NCI-H1694 (cell line): ENCODE measurements at places on chromosomes 12 and 14.

DNA sequence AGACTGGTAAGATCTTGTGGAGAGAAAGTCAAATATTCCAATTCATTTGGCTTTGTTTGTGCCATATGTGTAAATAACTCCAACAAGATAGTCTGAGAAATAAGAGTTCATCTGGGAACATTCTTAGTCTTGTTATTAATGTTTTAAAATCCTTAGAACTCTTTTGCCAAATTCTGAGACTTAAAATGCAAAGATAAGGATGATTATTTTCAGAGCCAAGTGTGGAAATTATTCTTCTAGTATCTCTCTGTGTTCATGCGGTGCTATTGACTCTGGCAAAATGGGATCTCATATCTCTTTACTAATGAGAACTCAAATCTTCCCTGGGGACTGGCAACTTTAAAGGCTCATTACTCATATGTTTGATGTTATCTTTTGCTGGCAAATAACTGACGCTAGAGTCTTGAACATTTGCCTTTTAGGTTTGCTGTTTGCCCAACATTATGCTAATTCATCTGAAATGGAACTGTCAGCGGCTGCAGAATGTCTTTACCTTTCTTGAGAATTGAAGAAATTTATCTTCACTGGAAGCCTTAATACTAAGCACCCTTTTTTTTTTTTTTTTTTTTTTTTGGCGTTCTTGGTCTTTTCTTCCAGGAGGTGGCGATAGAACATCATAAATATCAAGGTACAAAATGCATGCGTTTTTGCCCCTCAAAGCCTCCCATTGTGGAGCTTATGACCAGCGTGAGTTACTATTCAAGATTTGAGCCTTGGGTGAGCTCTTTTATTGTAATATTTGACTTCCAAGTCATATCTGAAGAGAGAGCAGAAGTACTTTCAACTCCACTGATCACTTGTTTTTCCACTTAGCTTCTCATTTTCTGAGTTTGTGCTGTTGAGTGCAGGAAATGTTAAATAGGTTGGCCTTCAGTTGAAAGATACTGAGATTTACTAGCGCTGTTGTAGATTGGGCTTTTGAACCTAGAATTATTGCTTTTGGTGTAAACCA lies 86.5 kb downstream of the CAND1 start:
- DNase-seq = peak; percentile 67

DNA sequence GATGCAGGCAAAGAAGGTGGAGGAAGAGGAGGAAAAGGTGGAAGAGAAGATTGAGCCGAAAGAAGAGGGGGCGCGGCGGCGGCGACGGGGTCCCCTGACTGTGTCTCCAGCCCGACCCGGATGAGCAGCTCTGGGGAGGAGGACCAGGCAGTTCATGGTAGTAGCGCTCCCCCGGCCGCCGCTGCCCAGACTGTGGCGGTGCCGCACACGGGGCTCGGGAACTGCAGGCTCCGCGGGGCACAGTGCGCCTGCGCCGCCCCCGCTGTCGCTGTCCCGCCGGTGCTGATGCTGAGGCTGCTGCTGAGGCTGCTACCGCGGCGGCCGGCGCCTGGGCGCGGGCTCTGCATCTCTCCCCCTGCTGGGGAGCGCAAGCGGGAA lies at the start of gene KCNH5:
Gene KCNH5 (minus strand): TSS at position 225 of the 378 bp plus-strand sequence. CDS start 272 bp downstream, outside the sequence.
- DNase-seq = peak; percentile 21

- no peak for DNase-seq
Observed at GRCh38 chr14:67764496-67764895, 51.9 kb downstream of the ZFYVE26 start.

DNA sequence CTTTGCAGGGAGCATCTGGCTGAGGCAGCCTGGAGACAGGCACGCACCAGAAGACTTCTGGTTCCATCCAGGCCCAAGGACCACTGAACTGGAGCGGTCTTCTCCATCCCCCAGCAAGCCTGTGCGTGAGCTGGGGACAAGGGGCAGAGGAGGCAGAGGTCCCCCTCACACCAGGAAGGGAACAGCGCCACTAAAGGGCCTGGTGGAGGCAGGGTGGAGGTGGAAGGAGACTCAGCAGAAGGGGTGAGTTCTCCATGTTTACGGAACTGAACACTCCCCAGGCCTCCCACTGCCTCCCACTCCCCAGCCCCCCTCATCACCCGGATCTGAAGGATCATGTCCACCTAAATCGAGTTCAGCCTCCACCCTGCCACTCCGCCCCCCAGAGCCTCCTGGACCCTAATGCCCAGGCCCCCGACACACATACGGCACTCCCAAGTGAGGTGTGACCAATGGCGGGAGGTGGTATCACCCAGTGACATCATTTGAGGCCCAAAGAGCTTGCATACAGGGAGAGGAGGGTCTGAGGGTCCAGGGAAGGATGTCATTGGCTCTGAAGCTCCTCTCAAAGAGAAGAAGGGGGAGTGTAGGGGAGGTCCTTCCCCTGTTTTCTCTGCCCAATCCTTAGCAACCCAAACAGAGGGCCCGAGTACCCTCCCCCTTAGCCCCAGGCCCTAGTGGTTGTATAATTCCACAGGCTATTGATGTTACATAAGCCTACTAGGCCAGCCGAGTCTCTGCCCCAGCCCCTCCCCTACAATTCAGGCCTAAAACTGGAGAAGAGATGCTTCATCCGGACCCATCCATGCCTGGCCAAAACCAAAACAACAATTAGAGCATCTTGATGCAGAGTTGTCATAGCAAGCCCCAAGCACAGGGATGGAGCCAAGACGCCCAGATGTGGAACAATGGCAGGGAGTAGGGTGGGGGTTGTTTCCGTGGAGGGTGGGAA lies 1.0 kb downstream of the FAIM2 start:
- no peak for DNase-seq

GRCh38 chr12:118135788-118136558 lies at the start of gene PEBP1:
TSS of gene PEBP1 (plus strand) at chr12:118136124. CDS start at chr12:118136210, 86 bp downstream.
- DNase-seq = peak; percentile 68

- DNase-seq = no peak
Observed at GRCh38 chr14:104871145-104871655, 6.1 kb downstream of the CEP170B start.

DNA sequence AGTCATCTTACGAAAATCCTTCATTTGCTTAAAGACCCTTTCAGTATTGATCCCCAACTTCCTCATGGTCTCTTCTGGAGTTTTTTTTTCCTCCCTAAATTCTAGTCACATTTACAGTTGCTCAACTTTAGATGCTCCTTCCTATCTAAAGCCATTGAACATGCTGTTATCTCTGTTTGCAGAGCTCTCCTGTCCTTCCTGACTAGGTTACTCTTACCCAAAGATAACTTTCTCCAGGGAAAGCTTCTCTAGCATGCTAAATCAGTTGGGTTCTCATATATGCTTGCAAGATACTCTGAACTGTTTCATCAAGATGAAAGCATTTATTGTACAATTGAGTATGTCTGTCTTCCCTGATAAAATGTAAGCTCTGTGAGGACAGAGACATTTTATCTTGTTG lies 1.8 kb upstream of the RAB21 start:
- no peak for DNase-seq

DNA sequence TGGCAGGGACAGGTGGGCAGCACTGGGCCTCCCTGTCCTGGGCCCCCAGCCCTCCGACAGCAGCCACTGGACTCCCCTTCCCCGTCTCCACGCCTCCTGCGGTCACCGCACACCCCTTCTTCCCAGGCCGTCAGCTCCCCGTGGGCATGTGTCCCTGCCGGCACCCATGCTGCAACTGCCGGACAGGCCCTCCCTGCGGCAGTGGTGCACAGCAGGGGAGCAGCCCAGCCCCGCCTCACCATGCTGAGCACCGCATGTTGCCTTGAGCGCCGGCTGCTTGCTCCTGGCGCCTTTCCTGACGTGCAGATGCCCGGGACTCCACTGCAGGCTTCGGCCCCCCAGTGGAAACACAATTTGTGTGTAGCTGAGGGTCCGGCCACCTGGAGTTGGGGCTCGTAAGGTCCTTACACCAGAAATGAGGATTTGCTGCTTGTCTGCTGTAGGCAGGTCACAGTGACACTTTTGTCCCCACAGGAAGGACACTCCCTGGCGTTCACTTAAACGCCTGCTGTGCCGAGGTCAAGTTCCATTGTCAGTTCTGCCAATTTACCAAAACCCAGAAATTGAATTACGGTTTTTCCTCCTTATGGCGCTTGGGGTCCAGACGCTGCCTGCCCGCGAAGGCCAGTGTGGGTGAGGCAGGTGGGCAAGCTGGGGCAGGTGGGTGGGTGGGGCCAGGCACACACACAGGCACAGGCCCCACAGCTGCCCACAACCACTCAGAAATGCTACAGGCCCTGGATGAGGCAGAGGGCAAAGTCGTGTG lies 28.2 kb upstream of the MMP17 start:
- DNase-seq = no peak

- DNase-seq = no peak
Observed at GRCh38 chr14:43356979-43357545, 1150.0 kb downstream of the FSCB start.

- no peak for DNase-seq
Observed at GRCh38 chr12:78712834-78713481, 151.6 kb upstream of the SYT1 start.

- DNase-seq = no peak
Observed at GRCh38 chr14:33254342-33254741, 315.7 kb downstream of the NPAS3 start.

- no peak for DNase-seq
Observed at GRCh38 chr12:74985986-74986319, 223.7 kb downstream of the KCNC2 start.

DNA sequence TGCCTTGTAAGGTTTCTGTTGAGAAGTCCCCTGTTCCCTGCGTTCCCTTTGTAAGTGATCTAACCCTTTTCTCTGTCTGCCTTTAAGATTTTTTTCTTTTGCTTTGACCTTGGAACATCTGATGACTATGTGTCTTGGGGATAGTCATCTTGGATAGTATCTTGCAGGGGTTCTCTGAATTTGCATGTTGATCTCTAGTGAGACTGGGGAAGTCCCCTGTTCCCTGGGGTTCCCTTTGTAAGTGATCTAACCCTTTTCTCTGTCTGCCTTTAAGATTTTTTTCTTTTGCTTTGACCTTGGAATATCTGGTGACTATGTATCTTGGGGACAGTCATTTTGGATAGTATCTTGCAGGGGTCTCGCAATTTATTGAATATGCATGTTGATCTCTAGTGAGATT lies 38.2 kb upstream of the TMX1 start:
- no peak for DNase-seq

GRCh38 chr14:35849122-35849521 lies 23.0 kb downstream of the BRMS1L start:
- DNase-seq = no peak

DNA sequence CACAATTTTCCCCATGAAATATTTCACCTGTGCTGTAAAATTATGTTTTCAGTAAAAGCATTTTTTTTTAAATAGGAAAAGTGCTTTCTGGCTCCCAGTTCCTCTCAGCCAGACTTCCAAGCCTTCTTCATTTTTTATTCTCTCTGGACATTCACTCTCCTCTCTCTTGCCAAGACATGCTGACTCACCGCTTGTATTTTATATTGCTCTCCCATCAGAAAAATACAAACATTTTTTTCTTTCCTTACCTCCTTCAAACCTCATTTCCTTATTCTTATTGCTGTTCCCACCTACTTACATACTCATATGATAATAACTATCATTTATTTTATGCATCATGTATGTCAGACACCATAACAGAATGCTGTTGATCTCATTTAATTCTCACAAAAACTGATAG lies 37.7 kb upstream of the ZNF641 start:
- no peak for DNase-seq

GRCh38 chr14:93857500-93858283 lies 69.4 kb upstream of the PRIMA1 start:
- peak; percentile 62 for DNase-seq

GRCh38 chr14:97791906-97792305 lies 994.7 kb downstream of the VRK1 start:
- DNase-seq = no peak

DNA sequence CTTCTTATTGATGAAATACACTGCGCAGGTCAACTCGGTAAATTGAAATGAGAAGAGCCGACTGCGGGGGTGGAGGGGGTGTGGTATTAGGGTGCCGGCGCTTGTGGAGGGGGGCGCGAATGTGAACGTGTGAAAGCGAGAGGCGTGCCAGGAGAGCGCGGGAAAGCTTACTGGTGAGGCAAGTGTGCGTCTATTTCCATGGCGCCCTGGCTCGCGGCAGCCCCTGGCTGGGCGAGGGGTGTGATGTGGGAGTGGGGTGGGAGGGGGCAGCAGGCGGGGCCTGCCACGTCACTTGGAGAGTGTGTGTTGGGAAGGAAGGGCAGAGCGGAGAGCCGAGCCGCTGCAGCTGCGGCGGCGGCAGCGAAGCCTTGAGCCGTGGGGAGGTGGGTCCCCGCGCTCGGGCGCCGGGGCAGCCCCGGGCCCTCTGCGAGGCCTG lies 88.8 kb downstream of the GALNT8 start:
- peak; percentile 43 for DNase-seq

DNA sequence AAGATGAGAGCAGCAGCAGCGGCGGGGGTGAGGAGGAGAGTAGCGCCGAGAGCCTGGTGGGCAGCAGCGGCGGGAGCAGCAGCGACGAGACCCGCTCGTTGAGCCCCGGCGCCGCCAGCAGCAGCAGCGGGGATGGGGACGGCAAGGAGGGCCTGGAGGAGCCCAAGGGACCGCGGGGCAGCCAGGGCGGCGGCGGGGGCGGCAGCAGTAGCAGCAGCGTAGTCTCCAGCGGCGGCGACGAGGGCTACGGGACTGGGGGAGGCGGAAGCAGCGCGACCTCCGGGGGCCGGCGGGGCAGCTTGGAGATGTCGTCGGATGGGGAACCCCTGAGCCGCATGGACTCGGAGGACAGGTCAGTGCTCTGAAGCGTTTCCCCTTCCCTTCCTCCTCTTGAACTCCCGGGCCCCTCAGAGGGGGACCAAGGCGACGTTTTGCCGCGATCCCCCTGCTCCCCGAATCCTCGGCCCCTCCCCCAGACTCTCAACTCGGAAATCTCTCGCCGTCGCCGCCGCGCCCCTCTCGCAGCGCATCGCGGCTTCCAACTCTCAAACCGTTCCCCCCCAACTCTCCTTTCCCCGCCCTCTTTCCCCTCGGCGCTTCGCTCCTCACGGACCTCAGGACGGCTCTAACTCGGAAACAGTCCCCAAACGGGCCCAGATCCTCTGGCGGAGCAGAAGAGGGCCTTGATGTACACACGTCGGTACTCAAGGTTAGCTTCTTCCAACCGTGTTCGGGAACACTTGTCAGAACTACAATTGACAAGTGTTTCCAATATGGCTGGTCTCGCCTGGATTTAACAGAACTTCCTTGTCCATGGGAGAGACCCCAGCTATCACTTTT lies 947 bp downstream of the AEBP2 start:
- DNase-seq = peak; percentile 63

- DNase-seq = no peak
Observed at GRCh38 chr12:42217656-42218055, 20.4 kb downstream of the YAF2 start.

GRCh38 chr12:54981796-54982195 lies 2.8 kb downstream of the TESPA1 start:
- no peak for DNase-seq
